ENCODE measurements at places on chromosomes 7 and 10.

GRCh38 chr7:27899601-27900000 lies 159.6 kb downstream of the TAX1BP1 start:
- peak; percentile 14 for DNase-seq

GRCh38 chr7:90766814-90767564 lies 170.9 kb downstream of the CDK14 start:
- no peak for DNase-seq

GRCh38 chr10:101032637-101033224 lies 1.7 kb downstream of the SFXN3 start:
- DNase-seq, result peak; percentile 66

DNA sequence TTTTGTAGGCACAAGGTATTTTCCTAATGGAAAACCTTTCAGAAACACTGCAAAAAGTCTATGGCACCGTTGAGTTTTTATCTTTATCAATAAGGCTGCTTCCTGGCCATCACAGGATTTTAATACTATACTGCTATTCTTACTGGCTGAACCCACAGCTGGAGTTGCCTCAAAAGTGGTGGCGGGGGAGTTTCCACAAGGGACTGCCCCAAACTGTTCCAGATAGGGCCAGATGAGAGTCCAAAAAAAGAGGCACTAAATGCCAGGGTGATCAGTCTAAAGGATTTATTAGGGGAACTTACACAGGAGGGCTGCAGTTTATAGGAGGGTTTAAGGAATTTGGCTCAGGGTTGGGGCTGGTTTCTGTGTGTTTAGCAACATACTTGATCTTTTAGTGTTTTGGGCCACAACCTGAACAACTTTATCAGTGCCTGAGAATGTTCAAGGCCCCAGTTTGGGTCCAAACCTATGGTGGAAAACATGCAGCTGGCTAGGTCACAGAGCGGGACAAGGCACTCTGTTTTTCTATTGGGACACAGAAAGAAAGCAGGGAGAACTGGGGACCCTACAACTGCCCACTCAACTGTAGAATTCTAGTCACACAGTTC lies 41.4 kb downstream of the STAM start:
- no peak for DNase-seq

- DNase-seq, result no peak
Observed at GRCh38 chr7:25847336-25848070, 304.5 kb upstream of the NFE2L3 start.

GRCh38 chr10:107473225-107473624 lies 308.7 kb upstream of the SORCS1 start:
- no peak for DNase-seq

- no peak for DNase-seq
Observed at GRCh38 chr10:109173121-109173520, 750.2 kb downstream of the XPNPEP1 start.

GRCh38 chr7:27714831-27715444 lies 25.0 kb upstream of the TAX1BP1 start:
- no peak for DNase-seq

DNA sequence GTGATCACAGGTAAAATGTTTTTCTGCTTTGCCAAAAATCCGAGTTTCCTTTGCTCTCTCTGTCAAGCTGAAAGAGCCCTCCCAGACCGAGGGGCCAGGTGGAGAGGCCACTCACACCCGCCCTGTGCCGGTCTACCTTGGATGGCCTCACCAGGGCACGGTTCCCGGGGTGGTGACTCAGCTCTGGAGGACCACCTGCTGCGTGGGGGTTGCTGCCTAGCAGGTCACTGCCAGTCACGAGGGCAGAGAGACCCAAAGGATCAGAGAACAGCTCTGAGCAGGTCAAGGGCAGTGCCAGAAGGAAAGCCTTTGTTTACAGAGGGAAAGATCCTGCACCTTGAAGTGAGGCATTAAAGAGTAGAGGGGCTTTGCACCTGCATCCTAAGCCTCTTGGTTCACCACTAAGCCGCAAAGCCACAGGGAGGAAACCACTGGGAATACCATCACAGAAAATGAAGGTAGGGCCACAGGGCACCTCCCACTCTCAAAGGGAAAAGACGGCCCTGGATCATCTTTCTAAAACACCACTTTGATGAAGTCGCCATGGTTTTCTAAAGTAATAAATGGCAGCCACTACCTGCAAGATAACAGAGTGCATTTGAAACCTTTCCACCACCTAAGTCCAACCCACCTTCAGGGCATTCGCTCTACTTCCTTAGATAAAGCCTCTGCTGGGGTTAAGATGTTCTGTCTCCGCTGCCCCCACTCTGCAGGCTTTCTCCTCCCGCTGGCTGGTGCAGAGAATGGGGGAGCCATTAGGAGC lies 160.3 kb upstream of the KLF14 start:
- DNase-seq, result no peak

GRCh38 chr7:137366995-137367394 lies 23.5 kb upstream of the PTN start:
- DNase-seq, result no peak

- no peak for DNase-seq
Observed at GRCh38 chr7:93279541-93279940, 47.4 kb downstream of the VPS50 start.

GRCh38 chr7:92854501-92855238 lies 18.3 kb upstream of the CDK6 start:
- DNase-seq, result no peak

DNA sequence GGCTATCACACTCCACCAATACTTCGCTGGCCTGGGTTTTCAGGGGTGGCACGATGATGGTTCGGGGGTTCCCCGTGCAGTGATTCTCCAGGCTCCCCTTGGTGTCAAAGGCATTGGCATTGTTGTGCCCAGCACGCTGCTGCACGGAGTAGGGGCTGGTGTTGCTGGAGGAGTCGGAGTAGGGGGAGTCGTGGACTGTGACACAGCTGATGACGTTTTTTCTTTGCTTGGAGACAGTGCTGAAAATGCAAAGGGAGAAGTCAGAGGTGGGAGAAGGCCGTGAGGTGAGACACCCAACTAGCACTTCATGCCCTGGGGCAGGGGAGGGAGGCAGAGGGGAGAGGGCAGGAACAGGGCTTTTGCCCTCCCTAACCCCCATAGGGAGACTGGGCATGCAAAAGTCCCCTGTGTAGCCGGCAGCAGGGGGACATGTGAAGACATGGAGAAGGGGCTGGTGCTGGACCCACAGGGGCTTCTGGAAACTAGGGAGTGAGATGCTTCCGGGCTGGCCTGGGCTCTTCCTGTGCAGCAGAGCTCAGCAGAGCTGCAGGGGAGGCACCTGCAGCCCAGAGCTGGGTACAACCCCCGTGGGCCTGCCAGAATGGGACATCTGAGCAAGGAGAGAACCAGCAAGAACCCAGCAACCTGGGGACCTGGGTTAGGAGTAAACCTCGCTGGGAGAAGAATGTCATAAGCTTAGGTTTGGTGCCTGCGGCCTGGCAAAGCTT lies 60.5 kb downstream of the CLEC2L start:
- no peak for DNase-seq

DNA sequence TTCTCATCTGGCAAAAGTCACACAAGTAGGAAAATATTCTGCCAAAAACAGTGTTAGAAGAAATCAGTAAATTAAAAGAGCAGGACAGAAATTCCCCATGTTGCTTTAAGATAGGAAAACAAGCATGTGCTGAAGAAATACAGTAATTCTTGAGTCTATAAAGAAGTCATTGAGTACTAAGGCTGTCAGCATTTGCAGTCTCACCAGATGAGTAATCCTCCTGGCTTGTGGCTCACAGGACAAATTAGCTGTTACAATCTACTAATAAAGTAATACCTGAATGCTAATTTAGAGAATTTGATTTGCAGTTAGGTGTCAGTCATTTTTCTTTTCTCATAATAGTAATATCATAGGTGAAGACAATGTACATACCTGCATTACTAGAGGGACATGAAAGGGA lies 1158.9 kb upstream of the CELF2 start:
- DNase-seq, result no peak

DNA sequence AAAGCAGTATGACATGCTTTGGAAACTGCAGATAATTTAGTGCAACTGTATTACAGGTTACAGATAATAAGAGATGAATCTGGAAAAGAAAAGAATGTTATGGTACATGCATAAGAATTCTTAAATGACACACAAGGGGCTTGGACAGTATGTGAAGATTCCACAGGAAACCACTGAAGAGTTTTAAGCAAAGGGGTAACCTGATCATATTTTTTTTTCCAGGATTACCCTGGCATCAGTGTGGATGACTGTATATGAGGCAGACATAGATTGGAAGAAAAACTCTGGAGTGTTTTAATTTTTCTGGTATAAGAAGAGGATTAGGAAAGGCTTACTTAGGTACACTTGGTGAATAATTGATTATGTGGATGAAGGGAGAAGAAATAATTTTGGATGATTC lies 8.1 kb downstream of the TFPI2 start:
- no peak for DNase-seq

DNA sequence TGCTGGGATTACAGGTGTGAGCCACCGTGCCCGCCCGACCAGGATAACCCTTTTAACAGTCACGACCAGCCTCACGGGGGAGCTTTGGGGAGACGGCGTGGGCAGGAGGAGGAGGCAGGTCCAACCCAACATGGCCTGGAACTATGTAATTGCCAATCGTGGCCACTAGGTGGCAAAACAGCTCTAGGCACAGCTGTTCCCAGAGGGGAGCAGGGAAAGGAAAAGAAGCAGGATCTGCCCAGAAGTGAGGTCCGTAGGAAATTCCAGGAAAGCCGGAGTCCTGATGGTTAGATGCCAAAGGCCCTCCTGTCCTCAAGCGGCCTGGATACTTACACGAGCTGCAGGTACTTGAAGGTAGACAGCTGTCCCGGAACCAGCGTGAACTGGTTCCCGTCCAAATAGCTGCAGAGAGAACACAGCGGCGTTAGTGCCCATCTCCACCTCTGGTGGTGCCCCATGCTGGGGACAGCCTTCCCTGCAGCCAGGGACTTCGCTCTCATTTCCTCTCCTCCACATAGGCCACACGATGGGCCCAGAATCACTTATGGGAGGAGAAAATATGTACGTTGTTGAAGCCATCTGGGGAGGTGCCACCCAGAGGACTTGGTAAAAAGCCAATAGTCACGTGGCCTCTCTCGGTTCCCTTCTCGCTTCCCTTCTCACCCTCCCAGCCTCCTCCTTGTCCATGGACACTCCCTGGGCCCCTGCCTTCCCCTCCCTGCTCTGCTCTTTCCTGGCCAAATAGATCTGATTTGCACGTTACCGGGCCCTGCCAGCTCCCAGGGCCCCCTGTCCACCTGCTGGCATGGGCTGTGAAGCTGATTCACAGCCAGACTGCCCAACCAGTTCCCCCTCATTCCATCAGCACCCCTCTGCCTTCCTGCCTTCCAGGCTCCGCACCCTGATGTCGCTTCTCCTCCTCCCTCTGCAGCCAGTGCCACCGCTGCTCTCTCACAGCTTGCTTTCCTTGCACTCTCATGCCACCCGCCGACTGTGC lies 148.1 kb downstream of the SLIT1 start:
- peak; percentile 65 for DNase-seq

DNA sequence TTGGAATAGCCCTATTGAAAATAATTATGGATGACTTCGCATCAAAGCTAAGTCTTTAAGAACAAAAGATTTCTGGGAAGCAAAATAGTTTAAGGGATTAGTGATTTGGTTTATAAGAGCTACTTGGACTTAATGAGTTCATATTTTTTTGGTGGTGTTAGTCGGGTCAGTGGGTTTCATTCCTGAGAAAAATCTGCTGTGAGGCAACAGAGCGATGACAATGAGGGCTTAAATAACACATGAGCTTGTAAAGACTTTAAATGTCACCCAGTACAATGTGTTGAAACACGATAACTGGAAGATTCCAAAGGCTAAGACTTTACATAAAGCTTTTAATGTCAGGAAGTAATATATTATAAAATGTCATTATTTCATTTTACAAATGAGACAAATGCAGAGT lies 178.8 kb downstream of the ARL4A start:
- DNase-seq, result no peak

GRCh38 chr7:37016064-37016878 lies 292.0 kb upstream of the AOAH start:
- DNase-seq, result no peak

DNA sequence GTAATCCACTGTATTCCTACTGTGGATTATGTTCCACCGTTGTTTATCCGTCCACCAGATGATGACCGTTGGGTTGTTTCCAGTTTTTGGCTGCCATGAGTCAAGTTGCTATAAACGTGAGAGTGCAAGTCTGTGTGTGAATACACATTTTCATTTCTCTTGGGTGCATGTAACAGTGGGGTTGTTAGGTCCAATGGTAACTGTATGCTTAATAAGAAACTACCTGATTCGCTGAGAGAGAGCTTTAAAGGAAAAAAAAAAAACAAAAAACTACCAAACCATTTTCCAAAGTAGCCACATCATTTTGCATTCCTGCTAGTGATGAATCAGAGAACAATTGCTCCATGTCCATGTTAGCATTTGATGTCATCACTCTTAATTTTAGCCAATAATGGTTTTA lies 15.9 kb downstream of the UBN2 start:
- DNase-seq, result no peak

- no peak for DNase-seq
Observed at GRCh38 chr7:90595801-90596670, at the start of gene CDK14. Gene CDK14, plus strand, starts transcription at chr7:90596321. Its CDS starts 307 bp downstream, at chr7:90596628.

- DNase-seq, result no peak
Observed at GRCh38 chr7:139568346-139568675, 44.8 kb downstream of the CLEC2L start.

GRCh38 chr10:76149602-76150138 lies 718.2 kb downstream of the LRMDA start:
- DNase-seq, result no peak

GRCh38 chr7:44652535-44652934 lies 46.1 kb downstream of the OGDH start:
- DNase-seq, result no peak

- no peak for DNase-seq
Observed at GRCh38 chr10:131533846-131534526, 222.5 kb upstream of the TCERG1L start.

DNA sequence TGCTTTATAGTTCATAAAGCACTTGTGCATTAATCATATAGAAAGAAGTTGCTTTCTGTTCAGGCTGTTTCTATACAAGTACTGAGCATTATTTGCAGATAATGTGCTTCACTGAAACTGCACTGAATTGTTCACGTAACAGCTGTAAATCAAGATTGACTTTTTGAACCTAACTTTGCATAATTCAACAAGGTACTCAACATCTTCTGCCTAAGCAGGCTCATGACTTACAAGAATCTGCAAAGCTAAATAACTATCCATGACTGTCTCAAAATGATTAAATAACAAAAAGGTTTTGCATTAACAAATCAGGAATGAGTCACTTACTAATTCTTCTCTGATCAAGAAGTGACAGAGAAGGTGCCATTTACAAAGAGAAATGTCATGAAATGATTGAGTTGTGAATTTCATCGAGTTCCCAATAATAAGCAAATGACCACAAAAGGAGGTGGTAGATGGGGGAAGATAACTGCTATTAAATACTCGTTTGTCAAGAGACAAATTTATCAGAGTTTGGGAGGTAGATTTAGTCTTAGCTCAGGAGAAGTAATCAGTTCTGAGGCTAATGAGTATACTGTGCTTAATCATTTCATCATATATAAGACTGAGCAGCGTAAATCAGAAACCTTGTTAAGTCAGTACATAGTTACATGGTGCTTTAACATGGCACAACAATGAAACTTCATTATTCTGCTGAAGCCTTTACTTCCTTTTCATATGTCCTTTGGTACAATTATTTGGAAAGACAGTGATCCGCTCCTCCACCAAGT lies 161.3 kb upstream of the LRRN3 start:
- no peak for DNase-seq
